ENCODE measurements at places on chromosomes 13 and 19.
A peak's percentile ranks its signal among the peaks of the same experiment; 100 is the strongest.

GRCh38 chr13:109918179-109918711 is 131.9 kb upstream of the IRS2 start:
- no peak for DNase-seq

DNA sequence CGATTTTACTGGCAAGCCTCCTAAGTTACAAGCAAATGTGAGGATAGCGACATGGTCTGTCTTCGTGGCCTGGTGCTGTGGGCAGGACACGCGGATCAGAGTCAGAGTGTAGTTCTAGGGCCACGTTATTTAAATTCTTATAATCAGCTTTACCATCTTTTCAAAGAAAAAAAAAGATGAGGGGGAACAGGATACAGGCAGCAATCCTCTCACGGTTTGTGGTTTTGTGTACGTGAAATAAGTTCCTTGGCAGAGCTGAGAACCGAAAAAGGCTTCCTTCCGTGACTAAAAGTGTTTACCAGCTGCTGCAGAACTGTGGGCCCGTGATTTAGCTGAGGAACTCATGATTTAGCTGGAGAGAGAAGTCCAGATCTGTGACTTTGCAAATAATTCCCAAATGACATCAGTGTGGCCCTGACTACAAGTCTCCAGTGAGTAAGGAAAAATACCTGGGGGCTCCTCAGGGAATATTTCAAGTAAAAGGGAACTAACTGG is 27.2 kb downstream of the RCBTB2 start:
- DNase-seq: peak; percentile 99

DNA sequence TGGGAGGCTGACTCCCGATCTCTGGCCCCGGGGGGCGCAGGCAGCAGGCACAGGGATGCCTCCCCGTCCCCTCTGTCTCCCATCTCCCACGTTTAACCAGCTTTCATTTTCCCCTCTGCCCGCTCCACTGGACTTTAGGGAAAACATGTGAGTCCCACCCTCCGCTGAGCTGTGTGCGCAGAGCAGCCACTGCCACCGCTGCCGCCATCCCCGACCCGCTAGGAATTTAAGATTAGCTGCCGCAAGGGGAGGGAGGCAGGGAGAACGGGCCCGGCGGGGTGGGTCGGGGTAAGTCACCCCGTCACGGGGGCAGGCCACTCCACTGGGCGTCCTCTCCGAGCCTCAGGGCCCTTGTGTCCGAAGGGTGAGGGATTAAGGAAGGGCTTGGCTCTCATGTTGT is 15.5 kb downstream of the KCNN1 start:
- DNase-seq: no peak

DNA sequence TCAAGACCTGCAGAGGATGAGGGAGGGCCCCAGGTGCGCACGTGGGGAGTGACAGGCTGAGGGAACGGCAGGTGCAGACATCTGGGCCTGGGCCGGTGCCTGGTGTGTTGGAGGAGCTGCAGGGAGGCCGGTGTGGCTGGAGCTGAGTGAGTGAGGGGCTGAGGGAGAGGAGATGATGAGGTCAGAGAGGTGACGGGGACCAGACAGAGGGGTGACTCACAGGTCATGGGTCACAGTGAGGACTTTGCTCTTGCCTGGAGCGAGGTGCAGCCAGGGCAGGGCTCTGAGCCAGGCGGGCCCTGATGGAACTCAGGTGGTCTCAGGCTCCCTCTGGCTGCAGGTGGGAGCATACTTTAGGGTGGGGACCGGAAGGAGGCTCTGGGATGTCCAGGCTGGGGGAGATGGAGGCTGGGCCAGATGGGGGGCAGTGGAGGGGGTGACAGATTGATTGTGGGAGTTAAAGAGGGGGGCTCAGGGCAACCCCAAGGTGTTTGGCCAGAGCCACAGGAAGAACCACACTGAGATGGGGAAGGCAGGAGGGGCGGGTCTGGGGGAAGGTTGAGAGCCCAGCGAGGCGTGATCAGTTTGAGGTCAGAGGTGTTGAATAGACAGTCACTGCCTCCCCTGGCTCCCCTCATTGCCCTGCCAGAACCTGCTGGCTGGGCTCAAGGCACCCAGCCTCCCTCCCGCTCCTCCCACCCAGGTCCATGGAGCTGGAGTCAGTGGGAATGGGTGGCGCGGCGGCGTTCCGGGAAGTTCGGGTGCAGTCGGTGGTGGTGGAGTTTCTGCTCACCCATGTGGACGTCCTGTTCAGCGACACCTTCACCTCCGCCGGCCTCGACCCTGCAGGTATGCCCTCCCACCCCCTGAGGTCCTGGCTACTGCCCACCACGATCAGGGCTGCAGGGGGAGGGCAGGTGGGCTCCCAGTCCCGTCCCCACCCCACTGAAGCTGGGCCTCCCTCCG is 8.4 kb downstream of the ARHGAP33 start:
- no peak for DNase-seq

DNA sequence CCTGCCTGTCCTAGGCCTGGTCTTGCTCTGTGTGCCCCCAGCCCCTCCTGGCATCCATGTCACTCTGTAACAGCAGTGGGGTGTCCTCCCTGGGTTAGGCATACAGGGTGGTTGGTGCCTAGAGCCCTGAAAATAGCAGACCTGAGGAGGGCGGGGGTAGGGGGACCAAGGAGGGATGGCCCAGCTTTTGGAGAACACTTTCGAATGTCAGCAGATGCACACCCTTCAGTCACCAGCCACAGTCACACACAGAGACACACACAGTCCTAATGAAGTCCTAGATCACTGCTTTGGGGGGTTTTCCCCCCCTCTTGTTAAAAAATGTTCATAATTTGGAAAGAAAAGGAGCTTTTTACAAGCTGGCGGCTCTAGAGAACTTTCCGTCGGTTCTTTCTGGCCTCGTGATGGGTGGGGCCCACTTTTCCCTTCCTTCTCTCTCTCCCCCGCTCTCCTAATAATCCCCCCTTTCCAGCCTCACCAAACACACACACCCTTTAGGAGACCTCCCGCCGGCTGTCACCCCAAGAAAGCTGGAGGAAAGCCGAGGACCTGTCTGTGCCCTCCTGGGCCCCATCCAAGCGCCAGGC is 47.9 kb downstream of the LYL1 start:
- no peak for DNase-seq

DNA sequence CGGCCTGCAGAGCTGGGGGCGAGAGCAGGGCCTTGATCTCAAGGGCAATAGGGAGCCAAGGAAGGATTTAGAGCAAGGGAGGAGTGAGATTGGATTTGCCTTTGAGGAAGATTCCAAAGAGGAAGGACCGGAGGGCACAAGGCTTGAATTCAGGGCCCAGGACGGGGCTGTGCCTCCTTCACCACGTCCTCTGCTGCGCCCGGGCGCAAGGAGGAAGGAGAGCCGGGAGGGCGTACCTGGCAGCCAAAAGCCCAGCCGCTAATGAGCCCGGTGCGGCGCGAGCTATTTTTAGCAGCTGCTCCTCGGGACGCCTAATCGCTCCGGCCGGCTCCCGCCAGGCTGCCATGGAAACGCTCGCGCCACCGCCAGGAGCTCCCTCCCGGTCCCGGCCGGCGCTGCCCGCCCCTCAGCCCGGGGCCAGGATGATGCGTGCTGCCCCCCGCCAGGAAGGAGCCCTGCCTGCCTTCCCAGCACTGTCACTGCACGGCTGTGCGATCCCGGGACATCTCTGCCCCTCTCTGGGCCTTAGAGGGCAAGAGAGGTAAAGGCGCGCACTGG is 31.3 kb downstream of the TINCR start:
- no peak for DNase-seq

DNA sequence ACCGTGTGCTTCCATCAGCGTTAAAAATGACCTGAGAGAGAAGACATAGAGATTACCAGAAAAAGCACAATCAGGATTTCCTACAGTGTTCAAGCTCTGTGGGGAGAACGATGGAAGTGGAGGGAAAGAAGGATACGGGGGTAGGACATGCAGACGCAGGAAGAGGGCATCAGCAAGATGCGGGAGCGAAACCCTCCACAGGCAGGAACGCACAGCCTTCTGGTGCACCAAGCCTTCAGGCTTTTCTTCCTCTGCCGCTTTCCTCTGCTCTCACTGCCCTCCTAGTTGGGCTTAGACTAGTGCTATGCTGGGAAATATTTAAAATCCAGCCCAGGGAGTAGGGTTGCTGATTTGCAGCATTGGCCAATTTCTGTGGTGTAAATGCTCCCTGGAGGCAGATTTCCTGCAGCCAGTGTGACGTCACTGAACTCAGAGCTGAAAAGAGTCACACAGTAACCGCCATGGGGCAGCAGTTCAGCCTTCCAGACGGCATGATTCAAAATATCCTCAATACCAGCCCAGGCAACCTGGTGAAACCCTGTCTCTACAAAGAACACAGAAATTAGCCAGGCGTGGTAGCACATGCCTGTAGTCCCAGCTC is 205.1 kb upstream of the SOX1 start:
- no peak for DNase-seq

DNA sequence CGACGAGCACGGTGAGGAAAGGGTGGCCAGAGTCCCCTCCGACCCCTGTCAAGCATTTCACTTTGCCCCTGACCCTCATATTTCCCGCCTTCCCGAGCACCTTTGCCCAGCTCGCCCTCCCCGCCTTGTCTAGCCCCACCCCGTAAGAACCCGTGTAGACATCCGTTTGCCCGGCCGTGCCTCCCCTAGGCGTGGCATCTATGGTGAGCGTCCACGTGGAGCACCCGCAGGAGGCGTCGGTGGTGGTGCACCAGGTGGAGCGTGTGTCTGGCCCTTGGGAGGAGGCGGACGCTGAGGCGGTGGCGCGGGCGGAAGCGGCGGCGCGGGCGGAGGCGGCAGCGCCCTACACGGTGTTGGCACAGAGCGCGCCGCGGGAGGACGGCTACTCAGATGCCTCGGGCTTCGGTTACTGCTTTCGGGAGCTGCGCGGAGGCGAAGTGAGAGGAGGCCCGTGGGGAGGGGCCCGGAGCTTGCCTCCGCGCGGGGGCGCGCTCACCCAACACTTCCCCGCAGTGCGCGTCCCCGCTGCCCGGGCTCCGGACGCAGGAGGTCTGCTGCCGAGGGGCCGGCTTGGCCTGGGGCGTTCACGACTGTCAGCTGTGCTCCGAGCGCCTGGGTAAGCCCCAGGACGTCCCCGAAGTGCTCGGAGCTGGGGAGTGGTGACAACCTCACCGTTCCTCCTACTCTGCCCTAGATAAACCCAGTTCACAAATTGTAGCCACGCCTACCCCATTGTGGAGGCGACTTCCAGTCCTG is 4.2 kb downstream of the LTBP4 start:
- peak; percentile 72 for DNase-seq

DNA sequence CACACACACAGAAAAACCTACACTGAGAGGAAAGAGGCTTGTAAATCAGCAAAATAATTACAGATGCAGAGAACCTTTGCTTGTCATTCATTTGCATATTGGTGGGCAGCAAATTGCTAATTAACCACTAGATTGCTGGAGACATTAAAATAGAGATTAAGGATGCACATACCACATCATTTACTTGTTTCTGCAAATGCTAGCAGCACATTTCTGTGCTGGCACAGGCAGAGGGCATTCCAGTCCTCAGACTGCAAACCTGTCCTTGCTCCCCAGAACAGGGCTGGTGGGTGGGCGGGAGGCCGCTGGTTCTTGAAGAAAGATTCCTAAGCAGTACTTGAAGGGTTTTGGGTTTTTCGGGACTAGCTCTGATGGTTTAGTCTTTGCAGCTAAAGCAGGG is 941 bp upstream of the SIAH3 start:
- no peak for DNase-seq

GRCh38 chr19:52637718-52638585 is at the start of gene ZNF83:
TSS of gene ZNF83 (minus strand) at chr19:52638355.
- DNase-seq: peak; percentile 70

- DNase-seq: no peak
Observed at GRCh38 chr13:27969082-27969865, at the start of gene CDX2. TSS of gene CDX2 (minus strand) at chr13:27969315. CDS start at chr13:27969006, 309 bp downstream.

DNA sequence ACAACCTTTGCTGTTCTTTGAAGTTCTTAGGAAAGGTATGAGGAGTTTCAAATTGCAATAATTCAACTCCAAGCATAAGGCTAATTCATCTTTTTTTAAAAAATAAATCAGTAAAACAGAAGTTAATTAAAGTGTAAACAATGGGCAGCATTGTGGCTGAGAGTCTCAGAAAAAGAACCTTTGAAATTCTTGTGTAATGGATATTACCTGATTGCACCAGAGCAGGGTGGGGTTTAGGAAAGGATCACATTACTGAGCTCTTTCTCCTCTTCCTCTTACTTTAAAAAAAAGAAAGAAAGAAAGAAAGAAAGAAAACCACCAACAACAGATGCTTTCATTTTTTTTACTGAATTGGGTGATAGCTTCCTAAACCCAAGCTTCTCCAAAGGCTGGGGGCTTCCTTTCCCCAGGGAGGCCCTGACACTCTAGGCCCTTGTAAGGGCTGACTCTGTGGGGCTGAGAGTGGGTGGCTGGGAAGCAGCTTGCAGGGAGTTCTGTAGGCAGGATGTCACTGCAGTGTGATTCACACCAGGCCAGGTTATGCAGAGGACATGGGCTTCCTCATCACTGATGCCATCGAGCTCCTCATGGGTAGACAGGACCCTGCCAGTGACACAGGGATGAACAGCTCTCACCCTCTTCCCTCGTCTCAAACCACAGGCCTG is 564.5 kb downstream of the FGF9 start:
- no peak for DNase-seq

DNA sequence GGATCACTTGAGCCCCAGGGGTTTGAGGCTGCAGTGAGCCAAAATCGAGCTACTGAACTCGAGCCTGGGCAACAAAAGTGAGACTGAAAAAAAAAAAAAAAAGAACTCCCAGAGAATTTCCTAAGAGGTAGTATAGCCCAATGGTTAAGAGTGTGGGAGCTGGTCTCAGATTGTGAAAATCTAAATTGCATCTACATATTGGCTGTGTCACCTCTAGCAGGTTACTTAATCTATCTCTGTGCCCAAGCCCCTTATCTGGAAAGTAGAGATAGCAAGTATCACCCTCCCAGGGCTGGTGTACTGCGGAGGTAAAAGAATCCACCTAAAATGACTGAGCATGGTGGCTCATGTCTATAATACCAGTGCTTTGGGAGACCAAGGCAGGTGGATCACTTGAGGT is 3.7 kb upstream of the PLAUR start:
- no peak for DNase-seq

GRCh38 chr13:102212729-102213128 is 189.1 kb downstream of the FGF14 start:
- DNase-seq: no peak

- DNase-seq: no peak
Observed at GRCh38 chr19:7914099-7914498, 531 bp upstream of the TGFBR3L start.
